ENCODE measurements at places on chromosomes 13 and 19.

DNA sequence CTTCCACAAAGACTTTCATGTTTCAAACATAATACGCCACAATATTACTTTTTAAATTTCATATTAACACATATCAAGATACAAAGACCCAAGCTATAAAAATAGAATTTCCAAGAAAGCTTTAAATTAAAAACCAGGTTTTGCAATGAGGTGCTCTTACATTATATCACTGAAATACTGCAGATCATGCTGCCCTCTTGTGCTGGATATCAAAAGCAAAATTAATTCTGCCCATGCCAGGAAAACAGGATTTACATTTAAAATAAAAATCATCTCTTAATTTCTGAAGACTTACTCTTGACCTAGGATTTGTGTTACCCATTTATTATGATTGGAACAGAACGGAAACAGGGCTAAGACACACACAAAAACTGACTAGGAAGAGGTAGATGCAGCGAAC lies 145.0 kb downstream of the ABCC4 start:
- no peak for DNase-seq

- DNase-seq = no peak
These were observed 15.9 kb upstream of the OLFM4 start for GRCh38 chr13:53012707-53013106.

GRCh38 chr13:30895773-30896172 lies 10.3 kb upstream of the MEDAG start:
- peak; percentile 88 for DNase-seq

GRCh38 chr13:41199526-41199925 lies 5.2 kb upstream of the KBTBD7 start:
- DNase-seq = no peak

DNA sequence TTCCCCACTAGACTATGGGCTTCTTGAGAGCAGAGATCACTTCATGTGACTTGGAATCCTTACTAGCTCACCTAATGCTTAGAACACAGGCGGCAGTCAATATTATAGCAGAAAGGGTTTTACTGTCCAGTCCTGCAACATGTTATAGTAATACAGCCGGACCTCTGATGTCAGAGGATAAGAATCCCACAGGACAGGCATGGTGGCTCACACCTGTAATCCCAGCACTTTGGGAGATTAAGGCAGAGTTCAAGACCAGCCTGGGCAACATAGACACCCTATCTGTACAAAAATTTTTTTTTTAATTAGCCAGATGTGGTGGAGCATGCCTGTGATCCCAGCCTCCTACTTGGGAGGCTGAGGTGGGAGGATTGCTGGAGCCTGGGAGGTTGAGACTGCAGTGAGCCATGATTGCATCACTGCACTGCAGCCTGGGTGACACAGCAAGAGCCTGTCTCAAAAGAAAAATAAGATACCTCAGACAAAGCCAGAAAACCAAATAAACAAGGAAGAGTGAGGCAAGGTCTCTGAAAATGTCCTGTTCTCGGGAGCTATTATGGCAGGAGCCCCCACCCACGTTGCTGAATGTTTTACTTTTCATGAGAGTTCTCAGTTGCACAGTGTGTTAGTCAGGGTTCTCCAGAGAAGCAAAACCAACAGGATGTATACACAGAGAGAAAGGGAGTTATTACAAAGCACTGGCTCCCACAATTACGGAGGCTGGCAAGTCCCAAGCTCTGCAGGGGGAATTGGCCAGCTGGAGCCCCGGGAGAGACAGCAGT lies 100.8 kb downstream of the UBL3 start:
- DNase-seq = peak; percentile 79

- peak; percentile 22 for DNase-seq
These were observed at the start of gene TMEM38A for GRCh38 chr19:16660763-16661479. Gene TMEM38A (plus strand): TSS chr19:16661139. CDS start chr19:16661218, 79 bp downstream.

GRCh38 chr19:47124937-47125668 lies 5.5 kb upstream of the SAE1 start:
- DNase-seq = peak; percentile 82

- DNase-seq = no peak
These were observed 91.1 kb downstream of the SPACA7 start for GRCh38 chr13:112467236-112467635.

GRCh38 chr13:85601526-85601925 lies 197.7 kb downstream of the SLITRK6 start:
- DNase-seq = peak; percentile 70

- DNase-seq = no peak
These were observed 57.5 kb downstream of the RAP2A start for GRCh38 chr13:97491452-97491851.

DNA sequence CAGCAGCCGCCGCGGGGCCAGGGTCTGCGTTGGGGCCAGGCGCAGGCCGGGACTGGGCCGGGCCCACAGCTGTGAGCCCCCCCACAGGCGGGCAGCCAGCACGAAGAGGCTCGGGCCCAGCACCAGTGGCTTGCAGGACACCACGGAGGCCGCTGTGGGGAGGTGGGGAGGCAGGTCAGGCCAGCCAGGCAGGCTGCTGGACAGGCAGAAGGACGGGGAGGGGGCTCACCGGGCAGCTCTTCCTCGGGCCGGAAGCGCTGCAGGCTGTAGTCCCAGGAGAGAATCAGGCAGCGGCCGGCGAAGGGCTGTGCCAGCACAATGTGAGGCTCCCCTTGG lies 8.3 kb downstream of the LGI4 start:
- DNase-seq = no peak

DNA sequence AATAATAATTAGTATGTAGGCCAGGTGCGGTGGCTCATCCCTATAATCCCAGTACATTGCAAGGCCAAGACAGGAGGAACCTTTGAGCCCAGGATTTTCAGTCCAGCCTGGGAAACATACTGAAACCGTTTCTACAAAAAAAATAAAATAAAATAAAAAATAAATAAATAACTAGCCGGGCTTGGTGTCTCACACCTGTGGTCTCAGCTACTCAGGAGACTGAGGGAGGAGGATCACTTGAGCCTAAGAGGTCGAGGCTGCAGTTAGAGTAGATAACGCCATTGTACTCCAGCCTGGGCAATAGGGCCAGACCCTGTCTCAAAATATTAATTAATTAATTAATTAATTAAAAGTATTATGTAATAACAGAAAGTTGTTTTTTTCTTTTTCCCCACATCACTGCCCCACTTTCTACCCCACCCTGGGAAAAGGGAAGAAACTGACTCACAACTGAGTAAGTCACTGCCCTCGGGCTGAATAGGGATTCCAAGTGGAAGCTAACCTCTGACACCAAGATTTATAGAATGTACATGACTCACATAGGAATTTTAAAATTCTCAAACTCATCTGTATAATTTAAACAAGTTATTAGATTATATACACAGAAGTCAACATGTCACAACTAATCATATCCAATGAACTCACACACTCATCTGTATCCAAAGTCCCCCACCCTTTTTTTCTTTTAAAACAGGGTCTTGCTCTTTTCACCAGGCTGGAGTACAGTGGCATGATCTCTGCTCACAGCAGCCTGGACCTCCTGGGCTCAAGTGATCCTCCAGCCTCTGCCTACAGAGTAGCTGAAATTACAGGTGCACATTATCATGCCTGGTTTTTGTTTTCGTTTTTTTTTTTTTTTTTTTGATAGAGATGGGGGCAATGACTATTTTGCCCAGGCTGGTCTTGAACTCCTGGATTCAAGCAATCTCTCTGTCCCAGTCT lies 12.5 kb downstream of the ZNF611 start:
- peak; percentile 88 for DNase-seq

GRCh38 chr13:43647471-43647870 lies 139.3 kb downstream of the ENOX1 start:
- no peak for DNase-seq

GRCh38 chr13:105316731-105317130 lies 1218.7 kb downstream of the EFNB2 start:
- DNase-seq = no peak

DNA sequence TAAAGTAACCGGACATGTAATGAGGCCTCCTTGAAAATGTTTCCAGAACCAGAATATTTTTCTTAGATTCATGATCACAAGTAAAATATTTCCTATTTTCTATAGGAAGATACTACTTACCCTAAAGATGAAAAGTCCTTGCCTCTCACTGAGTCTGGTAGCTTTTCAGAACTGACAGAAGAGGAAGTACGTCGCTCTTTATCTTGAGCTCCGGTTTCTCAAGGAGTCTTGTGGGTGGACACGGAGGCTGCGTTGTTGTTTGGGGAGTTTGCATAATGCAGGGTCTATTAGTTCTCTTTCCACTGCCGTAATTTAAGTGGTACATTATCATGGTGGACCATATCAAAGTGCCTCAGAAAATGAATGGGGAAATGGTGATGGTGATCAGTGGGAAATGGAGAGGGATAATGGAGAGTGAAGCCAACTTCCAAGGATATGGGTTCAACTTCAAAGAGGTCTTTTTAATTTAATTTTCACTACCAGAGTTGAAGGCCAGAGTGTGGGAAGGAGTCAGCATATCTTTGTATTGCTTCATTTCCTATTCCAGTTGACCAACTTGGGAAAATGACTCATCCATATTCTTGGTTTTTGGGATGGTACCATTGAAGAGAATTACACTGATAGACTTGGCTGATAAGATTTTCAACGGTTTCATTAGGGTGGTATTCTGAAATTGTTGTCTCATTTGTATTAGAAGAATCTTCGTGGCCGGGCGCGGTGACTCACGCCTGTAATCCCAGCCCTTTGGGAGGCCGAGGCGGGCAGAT lies 23.4 kb downstream of the MBD3L2B start:
- DNase-seq = no peak

DNA sequence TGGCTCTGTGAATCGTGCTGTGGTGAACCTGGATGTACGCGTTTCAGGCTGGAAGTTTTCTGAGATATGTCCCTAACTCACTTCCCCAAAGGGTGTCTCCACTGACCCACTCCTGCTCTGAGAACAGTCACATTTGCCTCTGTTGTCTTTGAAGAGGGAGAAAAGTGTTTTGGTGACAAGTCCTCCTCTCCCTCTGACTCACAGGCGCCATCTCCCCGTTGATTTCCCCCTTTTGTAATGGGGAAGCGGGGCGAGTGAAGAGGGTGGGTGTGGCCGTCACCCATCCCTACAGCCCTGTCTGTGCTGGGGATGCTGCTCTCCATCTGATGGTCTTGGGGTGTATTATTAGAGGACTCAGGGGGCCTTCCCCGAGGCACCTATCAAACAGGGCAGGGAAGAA lies 9.6 kb downstream of the APC2 start:
- DNase-seq = no peak

- no peak for DNase-seq
These were observed 46.3 kb downstream of the CCNE1 start for GRCh38 chr19:29858000-29858596.

DNA sequence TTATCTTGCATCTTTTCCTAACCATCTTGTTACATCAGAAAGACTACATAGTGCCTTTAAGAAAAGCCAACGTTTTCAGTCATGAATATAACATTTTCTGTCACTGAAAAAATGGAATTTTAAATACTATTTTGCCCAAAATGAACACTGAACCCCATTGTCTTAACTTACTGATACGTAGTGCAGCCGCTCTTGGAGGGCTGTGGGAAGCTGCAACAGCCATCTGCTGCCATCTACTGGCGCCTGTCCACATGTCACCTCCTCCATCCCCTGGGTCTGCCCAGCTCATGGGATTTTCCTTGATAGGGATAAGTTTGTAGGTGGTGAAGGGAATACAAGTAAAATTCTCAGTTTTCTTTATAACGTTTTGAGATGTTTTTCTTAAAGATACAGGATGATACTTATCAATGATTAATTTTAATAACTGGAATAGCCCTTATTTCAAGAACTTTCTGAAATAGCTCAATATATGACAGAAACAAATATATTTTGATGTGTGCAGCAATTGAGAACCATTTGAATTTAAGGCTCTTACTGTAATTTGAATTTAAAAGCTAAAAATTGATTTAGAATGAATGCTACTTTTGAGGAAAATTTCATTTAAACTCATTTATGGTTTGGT lies 73.7 kb downstream of the GGACT start:
- DNase-seq = peak; percentile 72

DNA sequence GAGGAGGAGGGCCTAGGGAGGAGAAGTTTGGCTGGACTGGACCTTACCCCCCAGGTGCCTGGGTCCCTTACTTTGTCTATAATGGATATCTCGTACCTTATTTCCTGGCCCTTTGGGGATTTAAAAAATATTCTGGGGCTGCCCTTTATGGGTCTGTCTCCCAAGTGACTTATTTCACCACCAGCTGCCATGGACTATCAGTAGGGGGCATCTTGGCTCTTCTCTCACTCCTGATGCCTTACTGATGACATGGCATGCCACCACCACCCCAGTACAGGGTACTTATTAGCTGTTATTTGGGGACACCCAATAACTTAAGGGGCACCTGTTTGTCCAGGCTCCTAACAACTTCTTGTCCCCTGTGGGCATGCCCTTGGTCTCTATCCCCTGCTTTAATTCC lies 38.0 kb downstream of the NFIX start:
- no peak for DNase-seq

DNA sequence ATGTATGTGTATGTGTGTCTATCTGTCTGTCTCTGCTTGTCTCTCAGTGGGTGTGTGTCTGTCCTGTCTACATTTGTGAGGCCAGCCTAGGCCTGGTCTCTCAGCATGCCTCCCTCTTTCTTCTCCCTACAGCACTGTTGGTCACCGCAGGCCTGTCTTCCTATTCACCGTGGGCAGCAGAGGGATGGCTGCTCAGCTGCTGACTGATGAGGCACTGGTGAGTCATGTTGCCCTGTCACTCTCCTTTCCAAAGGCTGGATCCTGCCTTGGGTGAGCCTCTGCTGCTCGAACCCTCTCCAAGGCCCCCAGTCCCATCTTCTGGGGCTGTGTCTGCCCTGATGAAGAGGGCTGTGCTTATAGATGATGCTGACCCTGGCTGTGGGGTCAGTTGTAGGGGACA lies 6.3 kb downstream of the ZNF71 start:
- no peak for DNase-seq

All from mesenchymal stem cell (in vitro differentiated cells and primary cell).